ENCODE measurements at places on chromosomes 3 and 15.

DNA sequence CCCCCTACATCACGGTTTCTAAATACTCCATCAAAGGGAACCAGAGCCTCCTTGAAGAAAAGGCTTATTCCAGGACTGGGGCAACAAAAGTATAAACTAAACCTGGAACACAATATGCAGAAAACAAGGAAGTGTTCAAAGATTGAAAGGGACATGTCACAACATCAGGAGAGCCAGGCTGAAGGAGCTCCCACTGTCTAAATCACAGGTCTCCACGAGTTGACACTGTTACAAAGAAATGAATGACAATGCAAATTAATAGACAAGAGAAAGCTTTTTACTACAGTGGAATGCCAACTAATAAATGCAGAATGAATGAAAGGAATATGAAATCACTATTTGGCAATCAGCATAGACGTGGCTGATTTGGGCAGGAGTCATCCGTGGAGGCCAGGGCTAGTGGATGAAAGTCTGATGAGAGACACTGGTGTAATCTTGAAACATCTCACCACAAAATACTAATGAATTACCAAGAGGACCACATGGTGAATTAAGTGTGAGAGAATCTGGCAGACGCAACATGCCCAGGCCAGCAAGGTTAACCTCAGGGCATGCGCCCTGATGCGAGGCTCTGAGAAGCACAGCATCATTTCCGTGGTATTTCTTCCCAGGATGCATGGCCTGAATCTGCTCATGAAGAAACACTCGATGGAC lies 123.8 kb upstream of the TJP1 start:
- no peak for DNase-seq

DNA sequence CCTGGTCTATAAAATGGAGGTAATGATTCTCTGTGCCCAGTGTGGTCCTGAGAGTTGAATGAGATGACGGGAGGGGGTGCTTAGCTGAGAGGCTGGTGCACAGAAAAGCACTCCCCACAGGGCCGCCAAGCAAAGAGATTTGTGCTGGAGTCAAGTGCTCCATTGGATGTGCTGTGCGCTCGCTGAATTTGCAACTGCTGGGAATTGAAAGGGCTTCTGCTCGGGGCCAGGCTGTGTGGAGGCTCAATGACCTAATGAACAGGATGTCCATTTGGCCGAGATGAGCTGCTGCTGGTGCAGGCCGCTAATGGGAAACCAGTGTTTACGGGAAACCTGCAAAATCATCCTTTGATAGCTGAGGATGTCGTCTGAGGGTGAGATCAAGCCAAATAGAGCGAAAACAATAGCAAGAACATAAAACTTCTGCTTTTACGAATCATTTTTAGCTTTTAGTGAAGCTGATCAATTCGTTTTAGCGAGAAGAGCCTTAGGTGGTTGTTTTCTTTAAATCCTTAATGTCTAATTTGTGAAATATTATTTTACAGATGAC lies 211.7 kb downstream of the GABRG3 start:
- no peak for DNase-seq

DNA sequence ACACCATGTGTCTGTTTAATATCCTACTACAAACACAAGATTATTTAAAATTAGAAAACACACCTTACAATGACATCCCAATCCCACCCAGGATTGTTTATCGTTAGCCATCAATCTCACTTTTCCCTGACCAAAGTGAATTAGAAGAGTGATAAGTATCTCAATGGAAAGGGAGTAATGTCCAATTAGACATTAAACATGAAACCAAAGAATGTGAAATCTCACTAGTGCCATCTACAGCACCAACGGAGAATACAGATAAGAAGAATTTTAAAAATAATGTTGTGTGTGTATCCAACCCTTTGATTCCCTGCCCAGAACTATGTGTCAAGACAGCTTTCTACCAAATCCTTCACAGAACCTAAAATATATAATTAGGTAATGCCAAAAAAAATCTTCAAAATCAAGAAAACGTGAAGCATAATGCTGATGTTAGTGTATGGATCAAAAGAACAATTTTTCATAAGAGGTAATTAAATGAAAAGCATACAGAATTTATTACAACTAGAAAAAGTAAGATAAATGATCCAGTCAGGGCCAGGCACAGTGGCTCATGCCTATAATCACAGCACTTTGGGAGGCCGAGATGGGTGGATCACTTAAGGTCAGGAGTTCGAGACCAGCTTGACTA lies 64.2 kb downstream of the SCAPER start:
- DNase-seq = peak; percentile 73

DNA sequence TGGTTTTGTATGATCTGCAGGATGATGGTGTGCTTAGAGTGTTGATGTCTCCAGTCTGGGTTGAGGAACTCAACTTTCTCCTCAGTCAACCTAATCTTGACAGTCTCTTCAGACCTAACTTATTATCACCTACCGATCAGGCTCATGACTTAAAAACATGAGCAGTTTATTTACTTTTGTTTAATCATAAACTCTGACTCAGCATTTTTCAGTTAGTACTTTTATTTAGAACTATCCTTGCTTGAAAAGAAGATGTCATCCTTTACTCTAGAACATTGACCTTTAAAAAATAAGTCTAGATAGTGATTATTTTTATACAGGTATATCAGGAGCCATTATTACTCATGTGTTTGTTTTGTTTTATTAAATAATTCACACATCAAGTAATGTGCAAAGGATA lies 414.8 kb downstream of the AGBL1 start:
- DNase-seq = no peak

- DNase-seq = no peak
Measured at GRCh38 chr3:181696626-181697230, 15.0 kb upstream of the SOX2 start.

DNA sequence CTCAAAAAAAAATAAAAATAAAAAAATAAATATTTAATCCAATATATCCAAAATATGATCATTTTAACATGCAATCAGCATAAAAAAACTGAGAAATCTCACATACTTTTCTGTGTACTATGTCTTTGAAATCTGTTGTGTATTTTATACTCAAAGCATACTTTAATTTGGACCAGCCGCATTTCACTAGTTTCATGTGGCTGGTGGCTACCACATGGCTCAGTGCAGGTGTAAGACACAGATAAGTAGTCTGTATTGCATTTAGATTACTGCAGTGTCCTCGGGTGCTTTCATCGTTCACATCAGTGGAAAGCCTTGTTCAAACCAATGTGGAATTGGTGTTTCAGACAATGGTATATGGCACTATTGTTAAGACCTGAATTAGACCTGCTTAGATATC lies 11.0 kb downstream of the CRTC3 start:
- no peak for DNase-seq

DNA sequence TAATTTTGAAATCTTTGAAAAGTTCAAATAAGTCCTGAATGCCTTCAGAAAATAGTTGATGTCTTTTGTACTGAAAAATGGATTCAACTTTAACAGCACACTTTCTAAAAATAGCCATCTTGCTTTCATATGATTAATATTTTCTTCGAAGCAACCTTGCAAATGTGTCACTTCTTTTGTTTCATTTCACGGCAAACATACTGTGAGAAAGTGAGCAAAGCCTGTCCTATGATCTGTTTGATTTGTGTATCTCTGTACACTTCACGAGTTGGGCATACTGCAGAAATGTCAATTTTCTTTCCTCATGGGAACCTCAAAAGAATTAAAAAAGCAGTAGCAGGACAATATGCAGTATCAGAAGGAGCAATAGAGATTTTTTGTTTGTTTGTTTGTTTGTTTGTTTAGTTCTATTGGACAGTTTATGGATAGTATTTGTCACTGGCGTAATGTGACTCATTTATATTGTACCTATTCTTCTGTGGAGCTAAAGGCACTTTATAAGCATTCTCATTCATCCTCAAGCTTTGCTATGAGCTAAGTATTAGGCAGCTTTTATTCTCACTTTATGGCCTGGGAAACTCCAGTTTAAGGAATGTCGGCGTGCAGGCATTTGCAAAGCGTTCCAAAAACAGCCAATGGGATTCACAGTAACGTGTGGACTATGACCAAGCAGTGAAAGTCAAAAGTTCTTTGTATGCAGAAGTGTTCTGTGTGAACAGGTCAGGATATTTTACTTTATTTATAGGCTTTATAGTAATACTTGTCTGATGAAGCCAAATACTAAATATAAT lies 572.0 kb downstream of the NAALADL2 start:
- no peak for DNase-seq

GRCh38 chr3:171415070-171415469 lies 45.1 kb downstream of the TNIK start:
- no peak for DNase-seq

- no peak for DNase-seq
Measured at GRCh38 chr3:29370476-29371420, 89.9 kb downstream of the RBMS3 start.

- DNase-seq = no peak
Measured at GRCh38 chr15:32718821-32719716, 1.3 kb downstream of the GREM1 start.

DNA sequence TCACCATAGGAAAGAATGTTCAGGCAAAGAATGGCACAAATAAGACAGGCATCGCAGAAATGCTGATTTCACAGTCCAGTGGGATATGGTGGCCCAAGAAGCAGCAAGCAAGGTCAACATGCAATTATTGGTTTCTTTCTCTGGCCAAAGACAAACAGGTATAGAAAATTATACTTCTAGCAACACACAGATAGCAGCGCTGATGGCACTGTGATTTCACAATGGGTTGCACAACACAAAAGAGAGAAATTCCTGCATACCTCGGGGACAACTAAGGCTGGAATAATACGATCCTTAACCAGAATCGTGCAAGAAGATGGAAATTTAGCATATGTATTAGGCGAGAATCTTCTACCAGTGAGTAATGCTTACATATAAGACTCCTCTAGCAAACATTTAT lies 76.3 kb upstream of the NR2F2 start:
- no peak for DNase-seq

GRCh38 chr15:63968700-63969099 lies 77.6 kb downstream of the DAPK2 start:
- DNase-seq = no peak

GRCh38 chr3:32325927-32326326 lies 65.7 kb upstream of the CMTM7 start:
- no peak for DNase-seq

- DNase-seq = no peak
Measured at GRCh38 chr3:132241776-132242514, 75.3 kb upstream of the ACP3 start.

- no peak for DNase-seq
Measured at GRCh38 chr3:62987721-62988120, 112.5 kb upstream of the CADPS start.

DNA sequence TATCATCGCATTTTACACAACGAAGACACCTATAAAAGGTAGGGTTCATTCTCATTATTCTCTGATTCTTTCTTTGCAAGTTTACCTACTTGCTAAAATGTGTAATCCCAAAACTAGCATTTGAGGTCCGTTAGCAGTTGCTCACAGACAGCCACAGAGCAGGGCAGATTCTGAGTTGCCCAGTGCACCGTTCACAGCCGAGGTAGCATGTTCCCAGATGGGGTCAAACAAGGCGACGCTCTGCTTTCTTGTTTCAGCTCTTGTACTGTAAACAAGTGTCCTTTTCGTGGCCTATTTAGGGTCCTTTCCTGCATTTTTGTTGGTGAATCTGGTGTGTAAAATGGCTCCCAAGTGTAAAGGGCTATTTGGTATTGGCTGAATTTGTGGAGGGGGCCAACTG lies 3.1 kb downstream of the PPP1R2 start:
- no peak for DNase-seq

GRCh38 chr3:106819440-106819839 lies 557.8 kb upstream of the CCDC54 start:
- DNase-seq = no peak

DNA sequence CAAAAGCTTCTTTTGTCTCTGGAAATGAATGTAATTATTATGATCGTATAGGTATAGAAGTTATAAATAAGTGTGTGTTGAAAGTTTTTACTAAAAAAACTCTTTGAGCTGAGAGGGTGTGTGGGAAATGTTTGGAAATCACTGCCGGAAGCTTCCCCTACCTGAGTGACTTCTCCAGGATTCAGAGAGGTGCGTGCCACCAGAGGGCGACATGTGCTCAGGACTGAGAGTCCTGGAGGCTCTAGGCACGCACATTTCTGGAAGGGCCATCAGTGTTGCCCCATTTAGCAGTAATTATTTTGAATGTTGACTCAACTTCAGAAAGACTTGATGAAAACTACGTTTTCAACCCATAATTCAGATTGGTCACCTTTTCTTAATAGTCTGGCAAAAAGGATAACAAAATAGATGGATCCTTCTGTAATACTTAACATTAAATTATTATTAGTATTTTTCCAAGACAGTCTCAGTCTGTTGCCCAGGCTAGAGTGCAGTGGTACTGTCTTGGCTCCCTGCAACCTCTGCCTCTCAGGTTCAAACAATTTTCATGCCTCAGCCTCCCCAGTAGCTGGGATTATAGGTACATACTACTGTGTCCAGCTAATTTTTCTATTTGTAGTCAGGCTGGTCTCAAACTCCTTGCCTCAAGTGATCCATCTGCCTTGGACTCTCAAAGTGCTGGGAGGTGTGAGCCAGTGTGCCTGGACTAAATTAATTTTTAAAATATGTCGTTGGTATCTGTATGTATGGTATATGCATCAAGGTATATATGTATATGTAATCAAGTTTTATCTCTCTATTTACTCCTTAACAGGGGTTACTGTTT lies 34.5 kb downstream of the GPR171 start:
- peak; percentile 53 for DNase-seq

GRCh38 chr3:130424837-130425236 lies 79.4 kb downstream of the COL6A5 start:
- no peak for DNase-seq

DNA sequence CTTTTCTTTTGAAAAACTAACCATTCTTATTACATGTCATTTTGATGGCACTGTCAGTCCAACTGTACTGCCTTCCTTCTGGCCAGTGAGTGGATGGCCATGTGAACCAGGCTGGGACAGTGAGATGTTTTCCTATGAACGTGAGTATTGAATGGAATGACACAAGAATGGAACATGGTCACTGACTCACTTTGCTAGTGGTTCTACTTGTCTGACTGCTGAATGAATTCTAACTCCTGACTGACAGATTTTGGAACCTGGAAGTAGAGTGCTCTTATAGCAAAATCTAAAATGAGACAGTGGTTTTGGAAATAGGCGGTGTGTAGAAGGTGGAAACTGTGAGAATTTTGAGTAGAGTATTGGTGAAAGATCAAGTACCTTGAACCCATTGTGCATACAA lies 606.9 kb upstream of the KCNMB2 start:
- DNase-seq = no peak

- no peak for DNase-seq
Measured at GRCh38 chr3:9278498-9278897, 29.1 kb upstream of the SRGAP3 start.
